Occipital lobe (tissue), 3 donors: ENCODE measurements at places on chromosomes 16 and 17.

- peak; percentile 95 for DNase-seq
Observed at GRCh38 chr17:17836250-17836817, 452 bp downstream of the SREBF1 start.

GRCh38 chr16:28958216-28958615 is 7.5 kb downstream of the NFATC2IP start:
- no peak for DNase-seq

DNA sequence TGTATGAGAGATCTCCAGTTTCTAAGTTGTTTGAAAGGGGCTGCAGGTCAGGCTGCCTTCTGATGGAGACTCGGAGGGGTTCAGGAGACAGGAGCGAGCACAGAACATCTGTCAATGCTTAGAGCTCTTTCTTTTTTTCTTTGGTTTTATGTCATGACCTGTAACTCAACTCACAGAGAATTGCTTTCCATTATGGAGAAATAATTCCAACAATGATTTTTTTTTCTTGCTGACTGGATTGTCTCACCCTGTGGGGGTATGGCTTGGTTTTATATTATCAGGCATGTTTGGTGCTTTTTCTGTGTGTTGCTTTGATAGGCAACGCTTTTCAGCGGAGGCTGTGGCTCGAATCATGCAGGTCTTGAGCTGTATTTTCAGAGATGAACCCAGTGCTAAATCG is 10.7 kb upstream of the KCNJ2 start:
- no peak for DNase-seq

DNA sequence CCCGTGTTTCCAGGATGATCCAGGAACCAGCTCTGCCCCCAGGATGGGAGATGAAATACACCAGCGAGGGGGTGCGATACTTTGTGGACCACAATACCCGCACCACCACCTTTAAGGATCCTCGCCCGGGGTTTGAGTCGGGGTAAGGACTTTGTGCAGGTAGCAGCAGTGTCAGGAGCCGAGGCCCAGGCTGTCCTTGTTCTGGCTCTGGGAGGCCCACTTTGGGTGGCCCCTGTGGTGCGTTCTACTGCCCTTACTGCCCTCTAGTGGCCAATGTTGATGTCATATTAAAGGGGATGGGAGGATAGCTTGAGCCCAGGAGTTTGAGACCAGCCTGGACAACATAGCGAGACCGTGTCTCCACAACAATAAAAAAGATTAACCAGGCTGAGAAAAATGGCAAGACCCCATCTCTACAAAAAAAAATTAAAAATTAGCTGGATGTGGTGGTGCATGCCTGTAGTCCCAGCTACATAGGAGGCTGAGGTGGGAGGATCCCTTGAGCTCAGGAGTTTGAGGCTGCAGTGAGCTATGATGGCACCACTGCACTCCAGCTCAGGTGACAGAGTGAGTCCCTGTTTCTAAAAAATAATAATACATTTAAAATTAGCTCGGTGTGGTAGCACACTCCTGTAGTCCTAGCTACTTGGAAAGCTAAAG is 20.9 kb upstream of the CLEC18A start:
- DNase-seq = no peak

- peak; percentile 15 for DNase-seq
Observed at GRCh38 chr16:72427051-72427782, 255.3 kb upstream of the PMFBP1 start.

- no peak for DNase-seq
Observed at GRCh38 chr17:66663041-66663606, 171.8 kb upstream of the CACNG5 start.

GRCh38 chr17:81823820-81824550 is 9.1 kb downstream of the MCRIP1 start:
- DNase-seq = no peak

DNA sequence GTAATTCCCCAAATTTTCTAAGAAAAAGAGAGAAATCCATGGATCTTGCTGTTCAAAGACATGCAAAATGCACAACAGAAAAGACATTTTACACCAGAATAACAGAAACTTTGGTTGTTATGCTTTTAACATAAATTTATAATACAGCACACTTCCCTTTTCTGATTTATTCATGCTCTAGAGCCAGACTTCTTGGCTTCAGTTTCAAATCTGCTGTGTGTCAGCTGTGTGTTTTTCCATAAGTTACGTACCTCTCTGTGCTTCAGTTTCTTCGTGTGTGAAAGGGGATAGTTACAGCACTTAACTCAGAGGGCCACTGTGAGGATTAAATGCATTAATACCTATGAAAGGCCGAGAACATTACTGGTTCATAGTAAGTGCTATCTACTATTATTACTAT is 6.8 kb upstream of the CCL3L1 start:
- DNase-seq = no peak

- no peak for DNase-seq
Observed at GRCh38 chr17:3800362-3801271, at the start of gene ITGAE. ITGAE (minus strand) TSS chr17:3801188; CDS start chr17:3801144, 44 bp downstream.

DNA sequence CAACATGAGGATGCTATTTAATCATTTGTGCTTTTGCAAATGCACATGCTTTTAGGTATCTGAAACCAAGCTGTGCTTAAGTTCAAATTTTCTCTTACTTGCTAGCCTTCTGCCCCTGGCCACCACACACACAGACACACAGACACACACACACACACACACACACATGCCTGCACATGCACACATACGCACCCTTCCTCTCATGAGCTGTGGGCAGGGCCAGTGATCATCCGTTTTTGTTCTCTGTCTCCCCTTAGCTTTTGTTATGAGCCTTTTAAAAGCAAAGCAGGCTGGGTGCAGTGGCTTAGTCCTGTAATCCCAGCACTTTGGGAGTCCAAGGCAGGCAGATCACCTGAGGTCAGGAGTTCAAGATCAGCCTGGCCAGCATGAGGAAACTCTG is 34.2 kb downstream of the CD300LF start:
- no peak for DNase-seq

DNA sequence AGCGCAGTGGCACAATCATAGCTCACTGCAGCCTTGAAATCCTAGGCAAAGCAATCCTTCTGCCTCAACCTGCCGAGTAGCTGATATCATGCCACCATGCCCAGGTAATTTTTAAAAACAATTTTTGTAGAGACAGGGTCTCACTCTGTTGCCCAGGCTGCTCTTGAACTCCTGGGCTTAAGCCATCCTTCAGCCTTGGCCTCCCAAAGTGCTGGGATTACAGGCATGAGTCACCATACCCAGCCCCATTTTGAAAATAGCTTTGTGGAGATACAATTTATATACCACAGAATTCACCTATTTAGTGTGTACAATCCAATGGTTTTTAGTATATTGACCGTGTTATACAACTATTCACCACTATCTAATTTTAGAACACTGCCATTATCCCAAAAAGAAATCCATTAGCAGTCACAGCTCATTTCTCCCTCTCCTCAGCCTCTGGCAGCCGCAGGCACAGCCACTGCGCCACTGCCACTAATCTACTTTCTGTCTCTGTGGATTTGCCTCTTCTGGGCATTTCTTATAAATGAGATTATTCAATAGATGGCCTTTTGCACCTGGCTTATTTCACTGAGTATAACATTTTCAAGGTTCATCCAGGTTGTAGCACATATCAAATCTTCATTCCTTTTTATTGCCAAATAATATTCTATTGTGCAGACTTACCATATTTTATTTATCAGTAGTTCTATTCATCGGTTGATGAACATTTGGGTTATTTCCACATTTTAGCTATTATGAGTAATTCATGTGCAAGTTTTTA is 6.5 kb downstream of the RNF157 start:
- no peak for DNase-seq

- DNase-seq = no peak
Observed at GRCh38 chr17:4616476-4616875, 25.0 kb downstream of the ALOX15 start.

GRCh38 chr16:78562650-78563049 is 463.2 kb downstream of the WWOX start:
- no peak for DNase-seq

DNA sequence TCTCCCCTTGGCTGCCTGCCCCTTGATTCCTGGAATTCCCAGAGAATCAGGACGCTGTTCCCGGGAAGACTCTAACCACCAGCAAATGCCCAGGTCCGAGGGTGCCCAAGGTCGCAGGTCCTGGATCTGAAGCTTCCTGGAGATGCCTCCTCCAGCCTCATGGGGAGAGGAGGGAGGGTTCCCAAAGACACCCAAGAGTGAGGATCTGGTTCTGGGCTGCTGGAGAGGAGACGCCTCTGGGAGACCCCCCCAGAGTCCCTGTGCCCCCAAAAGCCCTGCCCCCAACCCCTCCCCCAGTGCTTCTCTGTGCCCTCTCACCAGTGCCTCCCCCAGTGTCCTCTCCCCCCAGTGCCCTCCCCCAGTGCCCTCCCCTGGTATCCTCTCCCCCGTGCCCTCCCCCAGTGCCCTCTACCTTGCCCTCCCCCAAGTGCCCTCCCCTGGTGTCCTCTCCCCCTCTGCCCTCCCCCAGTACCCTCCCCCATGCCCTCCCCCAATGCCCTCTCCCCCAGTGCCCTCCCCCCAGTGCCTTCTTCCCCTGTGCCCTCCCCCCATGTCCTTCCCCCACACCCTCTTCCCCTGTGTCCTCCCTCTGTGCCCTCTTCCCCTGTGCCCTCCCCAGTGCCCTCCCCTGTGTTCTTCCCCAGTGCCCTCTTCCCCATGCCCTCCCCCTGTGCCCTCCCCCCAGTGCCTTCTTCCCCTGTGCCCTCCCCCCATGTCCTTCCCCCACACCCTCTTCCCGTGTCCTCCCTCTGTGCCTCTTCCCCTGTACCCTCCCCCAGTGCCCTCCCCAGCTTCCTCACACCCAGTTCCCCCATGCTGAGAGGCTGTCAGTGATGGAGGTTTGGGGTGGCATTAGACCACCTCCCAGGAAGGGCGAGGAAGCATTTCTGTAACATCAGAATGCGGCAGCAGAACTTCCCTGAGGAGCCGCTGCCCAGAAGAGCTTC is 6.3 kb upstream of the SECTM1 start:
- no peak for DNase-seq

DNA sequence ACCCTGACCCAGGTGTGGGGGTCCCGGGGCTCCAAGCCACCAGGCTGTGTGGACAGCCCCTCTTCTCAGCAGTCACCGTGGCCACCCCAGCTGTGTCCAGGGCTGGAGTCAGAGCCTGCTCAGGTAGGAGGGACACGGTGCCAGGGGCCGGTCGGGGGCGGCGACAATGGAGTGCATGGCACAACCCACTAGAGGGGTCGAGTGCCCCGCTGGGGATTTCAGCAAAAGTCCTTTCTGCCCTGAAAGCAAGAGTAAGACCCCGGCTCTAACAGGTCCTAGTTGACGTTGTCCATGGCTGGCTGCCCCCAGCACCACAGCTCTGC is 11.3 kb downstream of the UTS2R start:
- no peak for DNase-seq

DNA sequence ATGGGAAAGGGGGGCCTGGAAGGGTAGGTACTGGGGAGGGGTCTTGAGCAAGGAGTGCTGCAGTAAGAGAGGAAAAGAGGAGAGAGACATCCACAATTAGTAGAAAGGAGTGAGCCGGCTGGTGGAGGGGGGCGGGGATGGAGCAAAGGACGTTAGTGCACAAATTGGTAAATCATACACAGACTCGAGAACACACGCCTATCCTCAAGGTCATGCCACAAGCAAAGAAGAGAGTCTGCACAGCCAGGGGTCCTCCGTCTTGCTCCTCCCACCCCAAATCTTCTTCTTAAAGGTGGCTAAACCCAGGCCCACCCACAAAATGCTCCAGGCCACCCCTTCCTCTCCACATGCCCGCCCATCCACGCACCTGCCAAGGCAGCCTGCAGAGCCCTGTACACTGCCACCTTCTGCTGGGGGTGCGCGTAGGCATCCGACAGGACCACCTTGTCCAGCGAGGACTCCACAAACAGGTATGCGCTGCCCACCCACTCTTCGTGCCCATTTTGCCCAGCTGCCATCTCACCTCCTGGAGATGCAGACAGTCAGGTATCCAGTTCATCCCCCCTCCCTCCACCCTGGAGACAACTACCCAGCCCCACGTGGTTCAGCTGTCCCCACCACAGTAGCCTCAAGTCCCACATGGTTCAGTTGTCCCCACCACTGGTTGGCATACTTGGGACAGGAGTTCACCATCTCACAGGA is 3.4 kb downstream of the TRADD start:
- no peak for DNase-seq

- no peak for DNase-seq
Observed at GRCh38 chr17:29582254-29582765, 7.1 kb downstream of the GIT1 start.

- DNase-seq = no peak
Observed at GRCh38 chr17:2059547-2060384, 4.9 kb downstream of the HIC1 start.

- no peak for DNase-seq
Observed at GRCh38 chr17:8632061-8632460, 1.5 kb upstream of the MYH10 start.

- no peak for DNase-seq
Observed at GRCh38 chr17:78125138-78125913, 3.2 kb downstream of the TMC6 start.

DNA sequence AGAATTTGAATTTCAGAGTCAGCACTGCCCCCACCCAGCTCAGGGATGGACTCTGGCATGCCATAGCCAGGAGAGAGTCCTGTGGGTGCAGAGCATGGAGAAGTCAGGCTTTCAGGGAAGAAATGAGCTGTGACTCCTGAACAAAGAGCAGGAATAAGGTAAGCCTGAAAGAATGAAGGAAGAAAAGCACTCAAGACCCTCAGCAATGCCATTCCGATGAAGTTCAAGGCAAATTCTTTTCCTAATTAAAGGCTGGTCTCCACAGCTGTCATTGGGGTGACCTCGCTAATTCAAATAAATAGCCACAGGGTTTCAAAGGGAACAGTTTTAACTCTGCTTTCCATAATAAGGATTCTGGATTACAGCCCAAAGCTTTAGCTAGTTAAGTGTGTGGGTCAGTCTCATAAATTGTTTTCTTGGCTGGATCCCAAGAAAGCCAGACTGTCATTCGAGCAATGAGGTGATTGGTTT is 31.7 kb downstream of the TOM1L2 start:
- DNase-seq = no peak

DNA sequence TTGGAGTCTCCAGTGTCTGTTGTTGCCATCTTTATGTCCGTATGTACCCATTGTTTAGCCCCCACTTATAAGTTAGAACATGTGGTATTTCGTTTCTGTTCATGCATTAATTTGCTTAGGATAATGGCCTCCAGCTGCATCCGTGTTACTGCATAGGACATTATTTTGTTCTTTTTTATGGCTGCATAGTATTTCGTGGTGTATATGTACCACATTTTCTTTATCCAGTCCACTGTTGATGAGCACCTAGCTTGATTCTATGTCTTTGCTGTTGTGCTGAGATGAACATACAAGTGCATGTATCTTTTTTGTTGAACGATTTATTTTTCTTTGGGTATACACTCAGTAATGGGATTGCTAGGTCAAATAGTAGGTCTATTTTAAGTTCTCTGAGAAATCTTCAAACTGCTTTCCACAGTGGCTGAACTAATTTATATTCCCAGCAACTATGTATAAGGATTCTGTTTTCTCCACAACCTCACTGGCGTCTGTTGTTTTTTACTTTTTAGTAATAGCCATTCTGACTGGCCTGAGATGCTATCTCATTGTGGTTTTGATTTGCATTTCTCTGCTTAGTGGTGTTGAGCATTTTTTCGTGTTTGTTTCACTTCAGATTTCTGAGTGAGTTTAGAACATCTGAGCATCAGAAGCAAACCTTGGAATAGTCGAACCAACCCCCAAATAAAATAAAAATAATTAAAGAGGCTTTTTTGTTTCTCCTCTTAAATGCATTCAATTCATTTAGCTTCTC is 304.7 kb downstream of the ZFHX3 start:
- no peak for DNase-seq

GRCh38 chr16:79920685-79921084 is 320.1 kb upstream of the MAF start:
- no peak for DNase-seq
